Activated gamma-delta T cell (primary cell): ENCODE measurements at places on chromosomes 2 and 18.

DNA sequence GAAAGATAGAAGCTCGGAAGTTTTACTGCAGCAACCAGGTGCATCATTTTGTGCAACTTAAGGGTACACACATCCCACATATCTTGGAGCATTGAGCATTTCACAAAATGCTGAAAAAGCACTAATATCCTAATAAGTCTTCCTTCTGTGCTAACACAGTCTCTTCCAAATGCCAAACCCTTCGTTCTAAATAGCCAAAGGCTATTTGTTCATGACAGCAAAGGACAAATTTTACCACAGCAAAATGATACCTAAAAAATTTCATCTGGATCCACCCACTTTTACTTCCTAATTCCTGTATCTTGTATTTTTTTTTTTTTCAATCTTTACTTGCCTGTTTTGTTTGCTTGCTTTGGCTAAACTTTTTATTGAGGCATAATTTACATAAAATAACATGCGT is 435.0 kb downstream of the RND3 start:
- DNase-seq = no peak

- no peak for DNase-seq
These were observed 43.4 kb upstream of the TNFRSF11A start for GRCh38 chr18:62281684-62282083.

- no peak for DNase-seq
These were observed 53.8 kb downstream of the TRAPPC12 start for GRCh38 chr2:3433339-3433699.

DNA sequence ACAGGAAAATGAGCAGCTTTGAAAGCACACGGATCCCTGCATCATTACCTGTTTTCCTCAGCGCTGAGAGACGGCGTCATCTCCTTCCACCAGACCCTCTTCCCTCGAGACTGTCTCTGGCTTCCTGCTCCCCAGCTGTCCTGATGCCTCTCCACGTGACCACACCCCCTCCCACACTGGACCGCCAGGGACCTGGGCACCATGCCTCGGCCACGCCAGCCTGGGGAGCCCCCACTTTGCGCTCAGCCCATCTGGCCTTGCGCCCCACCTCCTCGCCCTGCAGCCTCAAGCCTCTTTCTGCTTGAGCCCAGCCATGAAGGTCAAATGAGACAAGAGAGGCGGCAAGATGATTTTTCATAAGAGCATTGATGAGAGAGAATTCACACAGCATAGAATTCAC is 66.0 kb upstream of the ACKR3 start:
- DNase-seq = no peak

GRCh38 chr2:18178736-18179349 is 300.4 kb downstream of the KCNS3 start:
- DNase-seq = no peak

GRCh38 chr2:71791501-71792135 is 338.3 kb downstream of the DYSF start:
- no peak for DNase-seq
